Right renal pelvis (tissue), 4 donors: ENCODE measurements at places on chromosomes 6 and 20. TPM values are rescaled to one million over a fixed set of nuclear protein-coding genes. Genes with fewer than 3 reads are reported as not detected.

Gene C6orf52
- polyA plus RNA-seq, result 5.9 TPM

Gene DIDO1
- polyA plus RNA-seq, result 52.3 TPM

Gene SRSF12
- 15.1 TPM for polyA plus RNA-seq

Gene MYMX
- polyA plus RNA-seq, result 0.60 TPM

Gene PHF10
- 122 TPM for polyA plus RNA-seq

Gene HLA-DMB
- polyA plus RNA-seq, result 73.0 TPM

Gene FOXC1
- polyA plus RNA-seq, result 97.0 TPM

Gene SAMD5
- polyA plus RNA-seq, result 17.4 TPM

DNA sequence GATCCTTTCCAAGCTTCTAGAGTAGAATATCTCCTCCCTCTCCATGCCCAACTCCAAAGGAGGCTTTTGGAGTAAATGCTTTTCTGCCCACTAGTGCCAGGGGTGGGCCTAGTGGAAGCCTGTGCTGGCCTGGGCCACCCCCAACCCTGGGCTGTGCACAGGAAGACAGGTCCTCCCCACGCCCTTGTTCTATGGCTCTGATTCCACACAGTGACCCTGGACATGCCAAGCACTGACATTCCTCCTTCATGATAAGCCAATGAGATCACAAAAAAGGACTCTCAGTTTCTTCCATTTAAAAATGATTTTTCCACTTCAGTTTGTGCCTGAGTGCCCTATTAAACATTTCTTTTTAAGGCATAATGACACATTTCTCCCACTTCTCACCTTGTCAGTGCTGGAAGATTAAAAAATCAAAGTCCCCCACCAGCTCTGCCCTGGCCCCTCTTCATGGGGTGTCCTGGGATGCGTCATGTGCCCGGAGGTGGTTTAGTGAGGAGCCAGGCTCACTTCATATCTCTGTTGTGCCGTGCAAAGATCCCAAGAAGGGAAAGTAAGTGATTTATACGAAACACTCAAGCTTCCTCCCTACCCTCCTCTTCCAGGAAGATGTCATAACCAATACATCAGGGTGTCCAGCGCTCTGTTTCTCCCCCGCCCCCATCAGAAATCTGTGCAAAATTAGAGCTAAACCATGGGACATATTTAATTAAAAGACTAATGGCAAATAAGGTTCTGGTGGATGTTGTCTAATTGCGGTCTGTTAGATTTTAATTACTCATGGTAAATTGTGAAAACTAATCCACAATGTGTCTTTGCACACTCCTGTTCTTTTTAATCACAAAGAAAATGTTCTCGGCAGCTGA lies 255.0 kb downstream of the NRN1 start:
- no peak for DNase-seq

DNA sequence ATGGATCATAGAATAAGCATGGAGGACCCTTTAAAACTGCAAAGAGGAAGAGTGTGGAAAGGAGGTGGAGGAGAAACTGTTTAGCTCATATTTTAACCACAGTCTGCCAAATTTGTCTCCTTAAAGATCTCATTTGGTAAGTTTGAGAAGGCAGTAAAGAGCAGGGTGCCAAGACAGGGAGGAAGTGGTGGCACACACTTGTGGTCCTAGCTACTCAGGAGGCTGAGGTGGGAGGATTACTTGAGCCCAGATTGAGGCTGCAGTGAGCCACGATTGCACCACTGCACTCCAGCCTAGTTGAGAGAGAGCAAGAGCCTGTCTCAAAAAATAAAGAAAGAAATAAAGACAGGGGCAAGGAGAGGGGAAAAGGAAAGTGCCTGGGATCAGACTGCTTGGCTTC lies 16.8 kb upstream of the DCBLD1 start:
- no peak for DNase-seq

DNA sequence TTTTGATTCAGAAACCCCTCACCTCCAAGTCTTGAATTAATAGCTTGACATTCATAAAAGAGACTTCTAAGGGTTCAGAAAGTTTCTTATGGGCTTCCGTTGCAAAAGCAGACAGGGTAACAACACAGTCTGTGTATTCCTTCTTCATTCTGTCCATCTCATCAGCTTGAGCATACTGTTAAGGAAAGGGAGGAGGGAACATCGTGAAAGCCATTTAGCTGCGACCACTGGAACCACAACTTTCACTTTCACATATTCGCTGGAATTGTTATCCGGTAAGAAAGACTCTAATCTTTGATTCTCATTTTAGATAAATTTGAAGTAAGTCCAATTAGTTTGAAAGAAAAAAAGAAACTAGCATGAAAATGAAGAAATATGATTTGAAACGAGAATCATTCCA lies 174.4 kb downstream of the SYNE1 start:
- DNase-seq, result no peak

DNA sequence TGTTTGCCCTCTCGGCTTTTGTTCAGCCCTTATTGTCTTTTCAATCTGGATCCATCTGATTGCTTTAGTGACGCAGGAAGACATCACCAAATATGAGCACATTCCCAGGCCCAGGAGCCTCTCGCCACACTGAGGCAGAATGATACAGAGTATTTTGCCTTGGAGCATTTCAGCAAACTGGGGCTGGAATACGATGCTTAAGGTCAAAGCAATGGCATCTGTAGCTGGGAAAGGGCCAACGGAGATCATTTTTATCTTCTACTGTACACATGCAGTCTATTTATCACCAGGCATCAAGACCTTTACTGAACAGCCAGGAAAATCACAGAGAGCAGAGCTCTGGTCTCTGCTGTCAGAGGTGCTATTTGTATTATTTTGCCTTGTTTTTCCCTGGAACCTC lies 655.3 kb downstream of the RNF144B start:
- DNase-seq, result no peak

GRCh38 chr6:47360388-47360787 lies 50.7 kb upstream of the TNFRSF21 start:
- DNase-seq, result no peak

DNA sequence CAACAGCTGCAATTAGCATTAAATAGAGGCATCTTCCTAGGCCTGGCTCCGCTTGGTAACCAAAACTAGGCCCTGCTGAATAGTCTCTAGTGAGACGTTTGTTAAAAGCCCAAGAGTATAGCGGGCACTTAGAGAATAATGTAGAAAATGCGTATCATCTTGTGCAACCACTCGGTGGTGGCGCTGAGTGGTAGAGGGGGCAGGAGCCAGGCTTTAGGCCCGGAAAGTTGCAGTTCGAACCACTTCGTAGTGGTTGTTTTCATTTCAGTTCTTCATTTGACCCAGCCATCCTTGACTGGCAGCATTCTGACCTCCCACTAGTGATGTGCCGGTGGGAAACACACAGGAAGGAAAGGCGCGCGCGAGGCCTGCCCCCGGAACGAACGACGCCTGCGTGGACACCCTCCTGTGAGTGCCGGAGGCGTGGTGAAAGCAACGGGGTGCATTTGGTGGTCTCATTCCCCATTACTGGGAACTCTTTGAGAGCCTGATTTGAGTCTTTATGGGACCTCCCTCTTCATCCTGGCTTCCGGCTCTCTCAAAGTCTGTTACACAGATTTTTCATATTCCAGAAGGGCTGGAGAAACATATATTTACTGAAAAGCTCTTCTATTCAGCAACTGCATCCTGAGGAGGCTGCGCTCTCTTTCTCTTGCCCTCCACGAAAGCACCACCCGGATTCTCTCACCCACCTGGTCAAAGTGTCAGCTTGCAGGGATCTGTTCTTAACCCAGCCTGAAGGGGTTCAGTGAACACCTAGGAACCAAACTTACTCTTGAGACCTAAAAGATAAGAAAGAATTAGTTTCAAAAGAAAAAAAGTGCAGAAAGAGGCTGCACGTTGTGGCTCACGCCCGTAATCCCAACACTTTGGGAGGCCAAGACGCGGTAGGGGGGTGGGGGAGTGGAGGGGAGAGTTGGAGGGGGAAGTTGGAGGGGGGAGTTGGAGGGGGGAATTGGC lies 18.2 kb downstream of the GPX5 start:
- DNase-seq, result no peak

GRCh38 chr6:14396392-14396791 lies 278.8 kb downstream of the CD83 start:
- DNase-seq, result no peak

DNA sequence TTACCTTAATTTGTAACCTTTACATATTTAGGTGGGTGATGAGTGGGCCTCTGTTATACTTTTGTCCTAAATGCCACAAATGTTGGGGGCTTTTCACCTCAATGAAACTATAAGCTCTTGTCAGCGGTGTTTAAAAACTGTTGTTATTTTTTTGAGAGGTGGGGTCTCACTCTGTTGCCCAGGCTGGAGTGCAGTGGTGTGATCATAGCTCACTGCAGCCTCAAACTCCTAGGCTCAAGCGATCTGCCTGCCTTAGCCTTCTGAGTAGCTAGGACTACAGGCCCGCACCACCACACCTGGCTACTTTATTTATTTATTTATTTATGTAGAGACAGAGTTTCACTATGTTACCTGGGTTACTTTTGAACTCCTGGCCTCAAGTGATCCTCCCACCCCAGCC lies 66.7 kb downstream of the ZDHHC14 start:
- no peak for DNase-seq

DNA sequence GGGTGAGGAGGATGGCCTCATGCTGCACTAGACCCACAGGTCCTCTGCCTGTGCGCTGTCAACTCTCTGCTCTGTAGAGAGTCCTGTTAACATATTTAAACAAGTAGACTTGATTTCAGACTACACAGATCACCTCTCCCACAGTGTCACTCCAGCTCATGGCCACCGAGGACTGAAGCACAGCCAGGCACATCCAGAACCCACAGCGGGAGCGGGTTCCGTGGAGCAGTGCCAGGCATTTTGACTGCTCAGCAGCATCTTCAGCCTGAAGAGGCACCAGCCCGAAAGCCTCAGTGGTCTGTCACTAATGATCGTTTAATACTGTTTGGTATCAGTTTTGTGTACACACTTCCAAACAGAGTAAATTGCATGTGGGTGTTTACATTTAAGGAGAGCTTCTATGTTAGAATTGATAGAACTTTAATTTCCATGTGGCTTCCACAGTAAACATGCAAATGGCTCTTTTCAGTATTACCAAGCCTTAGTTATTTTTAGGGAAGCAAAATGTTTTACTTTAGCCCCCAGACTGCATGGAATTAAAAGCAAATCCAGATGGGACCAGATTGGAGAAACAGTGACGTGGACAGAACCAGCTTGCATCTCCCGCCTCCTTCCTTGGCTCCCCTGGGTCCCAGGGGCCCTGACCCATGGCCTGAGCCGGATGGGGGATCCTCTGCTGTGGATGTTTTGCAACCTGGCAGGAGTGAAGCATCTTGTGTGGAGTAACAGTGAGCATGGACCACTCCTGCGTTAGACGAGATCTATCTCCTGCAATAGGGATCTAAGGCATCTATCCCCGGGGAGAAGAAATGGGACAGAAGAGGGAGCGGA lies 196.7 kb upstream of the CDH4 start:
- no peak for DNase-seq

GRCh38 chr6:82085701-82086100 lies 161.8 kb downstream of the IBTK start:
- DNase-seq, result no peak

DNA sequence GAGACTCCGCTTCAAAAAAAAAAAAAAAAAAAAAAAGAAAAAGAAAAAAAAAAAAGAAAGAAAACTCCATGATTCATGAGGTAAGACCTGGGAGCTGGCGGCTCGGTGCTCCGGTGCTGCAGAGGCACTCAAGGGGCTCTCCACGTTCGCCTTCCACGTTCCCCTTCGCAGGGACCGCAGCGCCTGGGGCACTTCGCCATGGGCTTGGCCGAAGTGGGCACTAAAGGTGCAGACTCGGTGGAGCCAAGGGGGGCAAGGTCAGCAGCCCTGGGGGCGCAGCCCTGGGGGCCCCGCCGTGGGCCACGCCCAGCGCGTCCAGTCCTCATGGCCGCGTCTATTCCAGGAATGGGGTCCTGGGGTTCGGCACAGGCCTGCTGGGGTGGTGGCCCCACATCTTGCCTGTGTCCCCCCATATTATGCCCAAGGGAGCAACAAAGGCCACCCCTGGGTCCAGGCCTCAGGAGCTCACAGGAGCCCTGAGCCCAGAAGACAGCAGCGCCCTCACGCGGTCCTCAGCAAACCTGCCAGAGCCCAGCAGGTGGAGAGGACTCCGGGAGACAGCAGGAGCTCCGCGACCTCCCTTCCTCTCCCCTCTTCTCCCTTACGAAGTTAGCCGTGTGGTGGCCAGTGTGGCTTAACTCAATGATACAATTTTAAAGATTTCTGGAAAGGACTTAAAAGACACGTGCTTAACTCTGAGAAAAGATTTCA lies 21.9 kb downstream of the ZBTB46 start:
- no peak for DNase-seq

DNA sequence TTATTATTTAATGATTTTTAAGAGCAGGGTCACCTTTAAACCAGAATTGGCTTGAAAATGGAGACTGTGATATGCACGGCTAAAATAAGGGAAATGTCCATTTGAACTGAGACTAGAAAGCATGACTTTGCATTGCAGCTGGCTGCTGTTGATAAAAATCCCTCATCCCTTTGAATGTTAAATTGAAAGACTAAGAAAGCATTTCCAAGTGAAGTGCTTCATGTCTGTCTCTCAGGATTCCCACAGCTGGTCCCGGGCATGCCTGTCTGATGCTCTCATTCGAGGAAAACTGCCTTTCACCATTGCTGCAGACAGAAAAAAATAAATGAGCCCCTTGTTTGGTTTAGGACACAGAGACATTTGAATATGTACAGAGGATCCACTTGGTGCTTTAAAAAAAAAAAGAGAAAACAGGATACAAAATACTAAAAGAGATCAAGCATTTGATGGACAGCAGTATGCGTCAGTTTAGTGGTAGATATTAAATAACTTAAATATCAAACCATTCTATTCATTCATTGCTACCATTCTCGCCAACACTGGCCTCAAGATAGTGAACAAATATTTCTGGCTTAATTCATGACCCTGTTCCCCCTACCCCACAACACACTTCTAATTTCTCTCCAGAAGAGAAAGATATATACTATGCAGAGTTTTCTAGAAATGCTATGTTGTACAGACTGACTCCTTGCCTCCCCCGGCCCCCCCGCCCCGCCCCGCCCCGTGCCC lies 55.0 kb downstream of the TBC1D7 start:
- no peak for DNase-seq

- DNase-seq, result peak; percentile 69
Observed at GRCh38 chr20:38221119-38221589, 39.4 kb downstream of the KIAA1755 start.

GRCh38 chr6:116500969-116501433 lies 10.4 kb upstream of the CALHM5 start:
- DNase-seq, result no peak

DNA sequence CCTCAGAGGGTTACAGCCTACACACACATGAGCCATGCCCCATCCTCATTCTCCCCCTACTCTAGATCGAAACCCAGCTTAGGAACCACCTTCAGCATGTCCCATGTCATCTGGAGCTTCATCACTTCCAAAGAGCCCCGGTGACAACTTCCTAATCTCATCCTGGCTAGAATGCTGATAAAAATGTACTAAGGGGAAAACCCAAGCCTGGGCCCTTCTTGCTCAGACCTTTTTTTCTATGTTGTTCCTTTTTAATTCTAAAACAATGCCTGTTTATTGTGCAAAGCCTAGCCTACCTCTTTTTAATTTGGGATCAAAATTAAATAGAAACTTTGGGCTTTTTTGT lies 44.1 kb upstream of the NT5E start:
- DNase-seq, result no peak

GRCh38 chr6:1481286-1481685 lies 91.9 kb downstream of the FOXF2 start:
- DNase-seq, result no peak

GRCh38 chr20:60636417-60636816 lies 615.6 kb upstream of the CDH4 start:
- no peak for DNase-seq

- no peak for DNase-seq
Observed at GRCh38 chr6:53151676-53152075, 3.0 kb upstream of the GCM1 start.

- no peak for DNase-seq
Observed at GRCh38 chr6:42135722-42136121, 6.7 kb downstream of the C6orf132 start.
